Activated T-cell treated with anti-CD3 and anti-CD28 coated beads, Interleukin-2, amount 50 U/mL, for 4 hours (primary cell): ENCODE measurements at places on chromosomes 6 and 20.

DNA sequence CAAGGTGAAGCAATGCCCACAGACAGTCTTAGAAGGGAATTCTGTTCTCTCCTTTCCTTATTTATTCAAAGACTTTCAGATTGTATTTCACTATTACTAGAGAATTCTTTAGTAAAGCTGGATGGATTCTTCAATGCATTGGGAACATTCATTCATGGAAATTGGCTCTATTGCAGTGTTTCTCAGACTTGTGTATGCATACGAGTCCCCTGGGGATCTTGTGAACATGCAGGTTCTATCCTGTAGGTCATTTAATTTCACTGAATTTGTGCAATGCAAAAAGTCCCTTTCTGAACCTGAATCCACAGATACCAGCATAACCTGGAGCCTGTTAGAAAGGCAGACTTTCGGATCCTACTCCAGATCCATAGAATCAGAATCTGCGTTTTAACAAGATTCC is 160.9 kb upstream of the AHI1 start:
- DNase-seq, result no peak

DNA sequence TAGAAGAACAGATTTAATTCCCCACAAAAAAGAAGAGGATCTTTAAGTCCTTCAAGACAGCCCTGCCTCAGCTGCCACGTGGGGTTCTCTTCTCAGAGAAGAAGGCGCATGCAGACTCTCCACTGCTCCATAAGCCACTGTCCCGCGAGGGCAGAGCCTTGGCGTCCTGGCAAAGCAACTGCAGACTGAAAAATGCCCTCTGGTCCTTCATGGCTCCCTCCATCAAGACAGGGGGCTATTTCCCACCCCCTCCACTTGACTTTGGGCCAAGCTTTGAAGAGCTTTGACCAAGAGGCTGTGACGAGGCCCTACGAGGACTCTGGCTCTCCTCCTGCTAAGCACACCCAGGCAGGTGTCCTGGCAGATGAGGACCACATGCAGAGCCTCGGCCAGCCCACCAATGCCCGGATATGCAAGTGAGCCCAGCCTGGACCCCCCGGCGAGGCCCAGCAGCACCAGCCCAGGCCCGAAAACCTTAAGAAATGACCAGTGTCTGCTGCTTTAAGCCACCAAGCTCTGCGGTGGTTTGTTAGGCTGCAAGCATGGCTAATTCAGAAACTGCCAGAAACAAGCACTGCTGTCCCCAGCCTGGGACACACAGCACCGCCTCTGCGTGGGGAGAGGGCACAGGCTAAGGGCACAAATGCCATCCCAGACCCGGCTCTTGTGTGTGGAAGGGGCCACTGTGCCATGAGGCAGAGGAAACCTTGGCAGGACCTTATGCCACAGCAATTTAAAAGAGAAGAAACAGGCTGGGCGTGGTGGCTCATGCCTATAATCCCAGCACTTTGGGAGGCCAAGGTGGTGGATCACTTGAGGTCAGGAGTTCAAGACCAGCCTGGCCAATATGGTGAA is 16.1 kb downstream of the GMEB2 start:
- DNase-seq, result no peak

- no peak for DNase-seq
Observed at GRCh38 chr6:147035886-147036285, 168.3 kb upstream of the STXBP5 start.

DNA sequence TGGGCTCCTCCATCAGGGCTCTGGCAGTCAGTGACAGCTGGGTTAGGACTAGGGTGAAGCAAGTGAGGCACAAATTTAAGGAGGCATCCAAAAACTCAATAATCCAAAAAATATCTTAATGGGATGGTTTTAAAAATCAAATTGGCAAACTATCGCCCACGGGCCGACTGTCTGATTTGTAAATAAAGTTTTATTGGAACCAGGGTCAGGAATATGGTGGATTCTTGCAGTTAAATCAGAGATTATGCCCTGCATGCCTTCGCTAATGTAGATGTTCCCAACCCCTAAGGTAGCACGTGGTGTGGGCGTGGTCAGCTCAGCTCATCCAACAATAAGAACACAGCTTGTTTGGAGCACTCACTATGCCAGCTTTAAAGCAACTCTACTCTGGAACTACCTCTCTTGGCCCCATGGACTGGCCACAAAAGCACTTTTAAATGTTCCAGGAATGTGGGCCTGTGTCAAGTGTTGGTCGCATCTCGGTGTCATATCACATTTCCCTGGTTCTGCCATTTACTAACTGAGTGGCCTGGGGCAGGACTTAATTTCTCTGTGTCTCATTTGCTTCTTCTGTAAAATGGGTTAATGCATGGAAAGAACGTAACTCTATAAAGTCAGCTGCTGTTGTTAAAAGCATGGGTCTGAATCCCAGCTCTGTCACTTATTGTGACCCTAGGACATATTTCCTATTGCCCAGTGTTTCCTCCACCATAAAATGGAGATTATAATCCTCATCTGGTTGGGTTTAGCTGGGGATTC is 7.0 kb downstream of the TP53RK start:
- no peak for DNase-seq
